Activated CD8-positive, alpha-beta memory T cell treated with anti-CD3 and anti-CD28 coated beads, Interleukin-2, amount 10 ng/mL, durations not matched to agents 7 days and 5 days (primary cell): ENCODE measurements at places on chromosomes 7 and 10.

- no peak for DNase-seq
Measured at GRCh38 chr10:5550250-5550545, 25.4 kb downstream of the CALML3 start.

DNA sequence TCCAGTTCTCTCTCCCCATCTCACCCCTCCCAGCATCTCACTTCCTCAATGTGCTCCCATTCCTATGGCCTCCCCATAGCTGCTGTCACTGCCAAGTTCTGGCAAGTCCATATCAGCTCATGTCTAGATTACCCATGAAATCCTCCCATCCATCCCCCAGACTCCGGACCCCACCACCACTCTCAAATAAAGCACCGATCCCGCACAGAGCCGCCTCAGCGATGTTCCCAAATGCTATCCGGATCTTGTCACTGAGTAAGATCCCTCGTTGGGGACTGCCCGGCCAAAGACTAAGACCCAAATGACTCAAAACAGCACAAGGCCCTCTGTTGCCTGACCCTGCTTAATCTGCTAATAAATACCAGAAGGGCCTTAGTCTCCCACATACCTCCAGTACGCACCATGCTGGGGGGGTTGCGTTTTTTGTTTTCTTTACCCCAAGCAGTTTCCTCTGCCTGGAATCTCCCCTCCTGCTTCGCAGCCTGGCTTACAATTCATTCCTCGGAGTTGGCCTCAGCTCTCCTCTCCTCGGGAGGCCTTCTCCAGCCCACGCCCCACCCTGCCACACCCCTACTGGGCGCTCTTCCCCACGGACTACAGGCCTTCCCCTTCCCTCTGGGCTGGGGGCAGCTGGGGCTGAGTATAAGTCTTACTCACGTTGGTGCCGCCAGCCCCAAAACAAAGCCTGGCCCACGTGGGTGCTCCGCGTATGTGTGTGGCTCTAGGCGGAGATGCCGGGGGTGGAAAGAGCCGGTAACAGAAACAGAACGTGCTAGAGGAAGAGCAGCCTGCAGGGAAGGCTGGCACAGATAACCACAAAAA lies 1.8 kb upstream of the DUSP5 start:
- DNase-seq = peak; percentile 63

DNA sequence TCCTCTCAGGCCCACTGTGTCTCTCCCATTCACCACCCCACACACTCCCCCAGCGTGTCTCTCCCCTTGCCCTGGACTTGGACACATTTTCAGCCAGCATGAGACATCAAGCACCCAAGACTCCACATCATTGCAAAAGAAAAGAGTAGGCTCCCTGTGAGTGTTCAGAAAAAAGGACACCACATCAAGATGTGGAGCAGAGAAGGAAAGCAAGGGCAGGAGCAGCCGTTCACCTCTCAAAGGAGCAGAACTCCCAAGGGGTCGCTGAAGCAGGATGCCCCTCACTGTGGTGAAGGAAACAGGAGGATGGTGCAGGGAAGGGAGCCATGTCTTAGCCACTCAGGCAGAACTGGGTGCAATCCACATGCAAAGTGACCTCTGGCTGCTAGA lies 89.9 kb upstream of the MACROH2A2 start:
- DNase-seq = peak; percentile 21

DNA sequence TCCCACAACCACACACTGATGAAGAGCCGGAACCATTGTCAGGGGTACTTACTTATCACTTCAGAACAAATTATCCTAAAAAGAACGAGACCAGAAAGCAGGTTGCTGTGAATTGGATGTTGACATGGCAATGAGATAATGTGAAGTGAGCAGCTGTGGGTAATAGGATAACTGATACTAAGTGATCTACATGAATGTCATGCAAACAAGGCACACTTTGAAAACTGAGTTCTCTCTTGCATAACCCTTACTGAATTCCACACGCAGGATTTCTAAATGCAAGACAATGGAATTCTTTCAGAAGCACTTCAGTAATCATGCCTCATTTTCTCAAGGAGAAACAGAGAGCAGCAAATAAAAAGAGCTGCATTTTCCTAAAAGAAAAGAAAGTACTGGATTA lies 242.5 kb upstream of the TMEM229A start:
- DNase-seq = no peak

GRCh38 chr7:107104801-107105200 lies 60.3 kb downstream of the PRKAR2B start:
- DNase-seq = no peak

DNA sequence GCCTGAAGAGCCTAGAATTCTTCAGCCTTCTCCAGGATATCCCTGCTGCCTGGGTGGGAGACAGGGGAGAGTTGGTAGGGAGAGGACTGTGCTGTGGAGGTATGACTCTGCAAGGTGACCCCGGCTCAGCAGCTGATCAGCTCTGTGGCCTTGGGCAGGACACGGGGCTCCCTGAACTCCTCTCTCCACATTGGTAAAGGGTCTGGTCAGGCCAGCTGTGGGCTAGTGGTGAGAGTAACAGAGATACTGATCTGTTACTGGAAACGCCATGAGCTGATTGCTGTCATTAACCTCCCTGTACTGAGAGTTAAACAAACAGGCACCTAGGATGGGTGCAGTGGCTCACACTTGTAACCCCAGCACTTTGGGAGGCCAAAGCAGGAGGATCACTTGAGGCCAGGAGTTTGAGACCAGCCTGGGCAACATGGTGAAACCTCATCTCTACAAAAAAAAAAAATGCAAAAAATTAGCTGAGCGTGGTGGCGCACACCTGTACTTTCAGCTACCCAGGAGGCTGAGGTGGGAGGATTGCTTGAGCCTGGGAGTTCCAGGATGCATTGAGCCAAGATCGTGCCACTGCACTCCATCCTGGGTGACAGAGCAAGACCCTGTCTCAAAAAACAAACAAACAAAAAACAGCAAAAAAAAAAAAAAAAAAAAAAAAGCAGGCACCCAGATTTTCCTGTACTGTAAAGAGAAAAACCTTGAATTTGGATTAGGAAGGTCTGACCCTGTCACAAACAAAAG lies 151.5 kb downstream of the CUX1 start:
- DNase-seq = no peak

GRCh38 chr10:127925471-127926207 lies 18.7 kb downstream of the PTPRE start:
- no peak for DNase-seq

- DNase-seq = no peak
Measured at GRCh38 chr10:72954596-72955554, at the start of gene PLA2G12B. PLA2G12B (minus strand) TSS chr10:72954806; CDS start chr10:72954685, 121 bp downstream.

GRCh38 chr7:30134611-30135300 lies at the start of gene MTURN:
MTURN (plus strand) TSS chr7:30134986; CDS start chr7:30135137, 151 bp downstream.
- peak; percentile 88 for DNase-seq

DNA sequence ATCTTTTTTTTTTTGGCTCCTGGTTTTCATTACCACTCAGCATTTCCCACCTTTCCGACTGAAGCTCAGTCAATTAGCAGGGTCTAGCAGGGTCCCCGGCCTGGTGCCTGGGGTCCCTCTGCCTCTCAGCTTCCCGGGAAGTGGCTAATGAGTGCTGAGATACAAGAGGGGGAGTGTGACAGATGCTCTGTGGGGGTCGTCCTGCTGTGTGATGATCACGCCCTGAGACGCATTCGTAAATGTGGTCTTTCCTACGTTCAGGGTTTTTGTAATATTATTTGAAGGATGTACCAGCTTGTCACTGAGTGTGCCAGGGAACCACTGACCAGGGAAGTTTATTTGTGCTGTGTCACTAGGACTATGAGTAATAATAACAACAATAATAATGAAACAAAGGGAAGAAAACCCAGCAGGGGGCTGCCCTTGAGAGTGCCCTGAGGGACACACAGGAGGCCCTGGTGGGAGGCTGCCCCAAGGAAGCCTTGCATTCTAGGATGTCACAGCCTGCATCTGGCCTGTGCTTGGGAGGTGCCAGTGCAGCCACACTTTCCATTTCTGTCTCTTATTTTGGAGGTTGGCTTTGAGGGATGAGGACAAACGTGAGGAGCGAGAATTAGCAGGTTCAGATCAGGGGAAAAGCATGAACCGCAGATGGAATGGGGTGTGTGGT lies 337.8 kb downstream of the ADARB2 start:
- DNase-seq = peak; percentile 11

GRCh38 chr7:27945058-27945795 lies 205.3 kb downstream of the TAX1BP1 start:
- no peak for DNase-seq

- DNase-seq = no peak
Measured at GRCh38 chr7:15334536-15335263, 227.1 kb downstream of the AGMO start.

GRCh38 chr7:105655500-105656380 lies 74.4 kb upstream of the EFCAB10 start:
- DNase-seq = no peak

GRCh38 chr7:131385039-131385605 lies 57.4 kb downstream of the MKLN1 start:
- DNase-seq = no peak

- no peak for DNase-seq
Measured at GRCh38 chr7:117273325-117273724, 49.5 kb downstream of the WNT2 start.

DNA sequence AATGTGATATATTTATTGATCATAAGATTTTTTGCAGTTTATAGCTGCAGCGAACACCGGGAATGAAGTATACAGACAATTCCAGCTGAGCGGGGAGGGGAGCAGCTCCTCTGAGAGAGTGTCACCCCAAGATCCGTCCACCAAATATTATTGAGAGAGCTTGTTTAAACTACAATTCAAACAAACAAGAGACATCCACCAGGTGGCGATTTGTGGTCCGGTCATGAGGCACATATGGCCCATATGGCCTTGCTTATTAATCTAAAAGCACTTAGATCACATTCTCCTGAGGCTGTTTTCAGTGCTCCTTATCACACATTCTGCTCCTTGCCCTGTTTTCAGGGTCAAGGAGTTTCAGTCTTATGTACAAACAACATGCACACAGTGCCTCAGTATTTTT lies 83.1 kb downstream of the THSD7A start:
- no peak for DNase-seq

GRCh38 chr10:61907011-61907410 lies 5.5 kb downstream of the ARID5B start:
- DNase-seq = no peak
